ENCODE measurements at places on chromosomes 2 and 18. TPM values are rescaled to one million over a fixed set of nuclear protein-coding genes. Genes with fewer than 3 reads are reported as not detected.

DNA sequence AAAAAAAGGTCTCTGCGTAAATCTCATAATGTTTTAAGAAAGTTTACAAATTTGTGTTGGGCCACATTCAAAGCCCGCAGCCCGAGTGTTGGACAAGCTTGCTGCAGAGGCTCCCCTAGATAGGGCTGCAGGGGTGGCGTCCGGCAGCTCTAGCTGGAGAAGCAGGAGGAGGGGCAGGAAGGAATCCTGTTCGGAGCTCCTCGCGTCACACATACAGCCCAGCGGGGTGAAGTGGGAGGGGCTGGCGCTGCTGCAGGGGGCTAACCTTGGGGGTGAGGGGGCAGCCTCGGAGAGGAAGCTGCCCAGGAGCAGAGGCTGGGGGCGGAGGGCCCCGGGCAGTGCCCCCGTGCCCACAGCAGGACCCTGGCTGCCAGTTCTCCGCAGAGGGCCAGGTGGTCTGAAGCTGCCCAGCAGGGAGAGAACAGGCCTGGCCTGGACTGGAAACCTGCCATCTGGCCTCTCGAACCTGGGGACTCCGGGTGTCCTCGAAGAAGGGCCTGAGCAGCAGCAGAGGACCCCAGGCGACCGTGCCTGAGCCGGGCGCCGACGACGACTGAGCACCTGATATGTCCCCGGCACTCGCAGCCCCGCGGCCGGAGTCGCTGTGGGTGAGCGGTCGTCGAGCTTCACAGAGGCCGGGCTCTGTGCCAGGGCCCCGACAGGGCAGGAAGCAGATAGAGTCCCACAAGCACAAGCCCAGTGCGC lies 2.6 kb upstream of the GPR35 start:
- DNase-seq, result no peak

GRCh38 chr2:14706201-14706600 lies 73.7 kb downstream of the LRATD1 start:
- DNase-seq, result no peak

GRCh38 chr18:6537475-6537874 lies 122.8 kb upstream of the L3MBTL4 start:
- no peak for DNase-seq

Gene ZBTB7C
- total RNA-seq, result 14.1 TPM
